Stimulated activated CD4-positive, alpha-beta T cell treated with anti-CD3 and anti-CD28 coated beads, Interleukin-12 subunit alpha, Interleukin-12 subunit beta, amount 100 ng/mL, for 4 hours (primary cell): ENCODE measurements at places on chromosomes 6 and 20.

- no peak for DNase-seq
These were observed 90.5 kb downstream of the SAMD3 start for GRCh38 chr6:130132286-130132701.

GRCh38 chr6:125913864-125914351 lies 42.7 kb upstream of the HINT3 start:
- no peak for DNase-seq

DNA sequence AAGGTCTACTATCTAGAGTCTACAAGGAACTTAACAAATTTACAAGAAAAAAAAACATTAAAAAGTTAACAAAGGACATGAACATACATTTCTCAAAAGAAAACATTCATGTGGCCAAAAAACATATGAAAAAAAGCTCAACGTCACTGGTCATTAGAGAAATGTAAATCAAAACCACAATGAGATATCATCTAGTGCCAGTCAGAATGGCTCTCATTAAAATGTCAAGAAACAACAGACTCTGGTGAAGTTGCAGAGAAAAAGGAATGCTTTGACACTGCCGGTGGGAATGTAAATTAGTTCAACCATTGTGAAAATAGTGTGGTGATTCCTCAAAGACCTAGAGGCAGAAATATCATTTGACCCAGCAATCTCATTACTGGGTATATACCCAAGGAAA lies 48.3 kb downstream of the OGFRL1 start:
- no peak for DNase-seq

GRCh38 chr6:99521633-99522151 lies 6.5 kb upstream of the USP45 start:
- no peak for DNase-seq
